ENCODE measurements at places on chromosomes 7 and 10.

DNA sequence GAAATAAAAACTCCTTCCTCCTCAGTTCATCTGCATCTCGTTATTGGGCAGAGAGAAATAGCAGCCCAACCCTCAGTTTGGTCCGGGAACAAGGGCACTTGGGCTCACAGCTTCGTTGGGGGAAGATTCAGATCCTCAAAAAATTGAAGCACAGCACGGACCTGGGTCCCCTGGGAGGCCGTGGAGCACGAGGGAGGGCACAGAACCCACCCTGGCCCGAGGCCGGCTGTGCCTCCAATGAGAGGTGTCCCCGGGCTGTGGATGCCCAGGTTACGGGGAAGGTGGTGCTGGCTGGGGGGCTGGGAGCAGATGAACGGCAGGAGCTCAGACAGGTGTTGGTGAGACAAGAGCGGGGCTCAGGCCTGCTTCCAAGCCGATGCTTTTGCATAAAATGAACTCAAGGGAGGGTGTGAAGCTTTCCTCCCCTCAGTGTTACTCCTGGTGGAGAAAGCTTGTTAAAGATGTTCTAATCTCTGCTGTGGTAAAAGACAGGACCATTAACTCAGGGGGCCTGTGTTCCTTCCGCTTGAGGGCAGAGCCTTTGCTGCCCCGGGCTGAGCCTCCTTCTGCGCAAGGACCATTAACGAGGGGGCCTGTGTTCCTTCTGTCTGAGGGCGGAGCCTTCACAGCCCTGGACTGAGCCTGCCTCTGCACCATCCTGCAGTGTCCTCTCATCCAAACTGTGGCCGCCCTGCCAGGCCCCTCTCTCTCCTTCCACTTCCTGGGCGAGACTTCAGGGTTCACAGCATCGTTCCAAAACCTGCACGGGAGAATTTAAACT lies 302.2 kb downstream of the ADARB2 start:
- no peak for DNase-seq

GRCh38 chr7:517774-518629 lies 1.6 kb downstream of the PDGFA start:
- no peak for DNase-seq

GRCh38 chr7:2107386-2108070 lies 125.2 kb downstream of the MAD1L1 start:
- DNase-seq = no peak

DNA sequence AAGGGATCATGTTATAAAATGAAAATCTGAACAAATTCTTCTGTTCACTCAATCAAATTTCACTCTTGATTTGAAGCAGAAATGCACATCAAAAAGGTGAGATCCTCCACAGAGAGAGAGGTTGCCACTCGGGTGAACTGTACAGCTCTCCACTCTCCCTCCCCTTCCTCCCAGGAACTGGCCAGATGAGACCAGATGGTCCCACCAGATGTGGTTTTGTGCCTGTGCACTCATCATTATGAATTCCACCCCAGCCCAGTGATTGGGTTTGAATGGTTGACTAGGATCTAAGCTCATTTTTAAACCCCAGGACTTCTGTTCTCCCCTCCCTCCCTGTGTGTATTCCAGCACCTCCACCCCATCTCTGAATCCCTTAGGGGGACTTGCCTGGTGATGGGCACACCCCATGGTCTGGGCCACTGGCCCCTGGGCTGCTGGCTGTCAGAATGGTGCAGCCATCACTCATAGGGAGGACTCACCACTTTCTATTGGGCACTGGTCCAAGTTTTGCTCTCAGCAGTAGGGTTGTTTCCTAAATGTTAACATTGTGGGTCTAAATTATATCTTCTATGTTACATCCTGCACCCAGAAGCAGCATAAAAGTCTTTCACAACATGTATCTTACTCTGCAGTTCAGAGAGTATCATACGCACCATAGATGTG lies 393.1 kb downstream of the TNS3 start:
- DNase-seq = no peak

DNA sequence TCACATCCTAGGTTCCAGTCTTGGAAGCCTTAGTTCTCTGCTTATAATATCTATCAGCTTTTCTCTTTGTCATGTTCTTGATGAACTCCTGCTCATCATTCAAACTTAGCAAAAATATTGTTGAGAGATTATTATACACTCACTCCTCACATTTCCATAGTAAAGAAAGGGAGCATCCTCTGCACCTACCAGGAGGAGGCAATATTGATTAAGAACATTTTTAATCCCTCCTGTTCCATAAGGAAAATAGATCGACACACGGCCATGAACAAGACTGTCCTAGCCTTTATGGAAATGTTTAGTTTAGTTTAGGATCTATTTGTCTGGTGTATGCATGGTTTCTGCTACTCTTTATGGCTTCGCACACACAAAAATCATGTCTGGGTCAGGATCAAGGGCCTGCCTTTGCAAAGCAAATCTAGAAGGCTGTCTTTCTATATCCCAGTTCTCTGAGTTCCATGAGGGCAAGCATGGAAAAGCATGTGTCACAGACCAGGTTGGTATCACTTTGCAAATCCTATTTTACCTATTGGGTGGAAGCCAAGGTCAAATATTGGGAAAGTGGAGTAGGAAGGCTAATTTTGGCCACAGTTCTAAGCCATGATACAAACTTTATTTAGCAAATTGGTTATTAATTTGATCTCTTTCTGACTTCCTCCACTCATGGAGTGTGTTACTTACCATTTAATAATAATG lies 164.4 kb downstream of the MDFIC start:
- DNase-seq = no peak

- no peak for DNase-seq
These were observed 32.7 kb upstream of the SRGN start for GRCh38 chr10:69055241-69055640.

GRCh38 chr10:79386637-79387465 lies 39.6 kb downstream of the PPIF start:
- DNase-seq = no peak

- no peak for DNase-seq
These were observed 71.8 kb downstream of the OSBPL3 start for GRCh38 chr7:24908166-24908565.

GRCh38 chr7:1393421-1393820 lies 65.8 kb downstream of the MICALL2 start:
- no peak for DNase-seq

DNA sequence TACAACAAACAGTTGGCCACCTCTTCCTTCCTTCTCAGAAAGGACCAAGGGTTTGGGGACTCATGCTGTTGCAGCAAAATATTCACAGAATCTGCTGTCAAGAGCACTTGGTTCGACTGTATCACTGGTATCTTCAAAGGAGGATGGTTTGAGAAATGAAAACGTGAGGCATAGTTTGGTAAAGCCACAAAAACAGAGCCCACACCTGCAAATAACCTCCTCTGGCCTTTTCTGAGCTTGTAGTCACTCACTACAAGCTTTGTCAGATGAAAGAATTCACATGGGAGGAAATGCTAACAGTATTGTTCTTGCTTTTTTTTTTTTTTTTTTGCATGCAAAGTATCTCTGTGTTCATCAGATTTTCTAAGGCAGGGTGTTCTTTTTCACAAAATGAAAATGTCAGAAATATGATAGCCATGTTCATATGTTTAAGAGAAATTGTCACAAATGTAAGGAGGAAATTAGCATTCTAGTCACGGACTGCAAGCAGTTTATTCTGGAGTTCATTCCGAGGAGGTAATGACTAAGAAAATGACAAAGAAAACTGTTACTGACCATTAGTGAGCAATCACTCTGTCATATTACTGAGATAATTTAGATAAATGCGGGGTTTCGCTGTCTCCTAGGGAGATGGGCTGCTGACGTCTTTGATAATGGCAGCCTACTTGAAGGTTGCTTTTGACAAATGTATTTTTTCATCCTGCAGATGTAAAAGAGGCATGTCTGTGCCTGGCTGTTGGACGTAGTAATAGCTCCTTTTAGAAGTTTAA lies 117.8 kb upstream of the MYO3A start:
- DNase-seq = no peak

DNA sequence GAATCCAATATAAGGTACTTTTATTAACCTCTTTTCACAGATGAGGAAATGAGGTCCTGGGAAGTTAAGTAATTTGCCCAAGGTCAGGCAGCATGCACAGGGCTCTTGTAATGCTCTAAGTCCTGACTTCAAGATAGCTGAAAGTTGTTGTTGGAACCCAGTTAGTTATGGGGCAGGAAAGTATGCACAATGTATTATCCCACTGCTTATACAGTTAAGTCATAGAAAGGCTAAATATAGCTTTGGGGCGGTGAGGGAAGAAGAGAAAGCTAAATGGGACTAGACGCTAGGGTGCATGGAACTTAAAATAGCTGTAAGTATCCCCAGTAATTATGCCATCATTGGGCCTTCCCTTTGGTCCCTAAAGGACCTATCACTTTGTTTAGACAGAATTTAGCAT lies 9.2 kb downstream of the GLCCI1 start:
- peak; percentile 58 for DNase-seq

- DNase-seq = no peak
These were observed 71.3 kb upstream of the DGKB start for GRCh38 chr7:14973712-14974428.

DNA sequence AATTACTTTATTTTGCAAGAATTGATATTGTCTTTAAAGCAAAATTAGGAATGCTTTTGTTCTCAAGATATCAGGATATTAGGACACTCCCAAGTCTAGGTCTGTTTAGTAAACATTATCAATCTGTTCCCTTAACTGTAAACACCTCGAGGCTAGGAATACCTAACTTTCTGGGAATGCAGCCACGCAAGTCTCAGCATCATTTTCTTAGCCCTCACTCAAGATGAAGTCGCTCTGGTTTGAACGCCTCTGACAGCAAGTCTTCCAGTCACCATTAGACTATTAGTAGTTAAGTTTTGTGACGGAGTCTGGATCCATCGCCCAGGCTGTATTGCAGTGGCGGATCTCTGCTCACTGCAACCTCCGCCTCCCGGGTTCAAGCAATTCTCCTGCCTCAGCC lies 128.0 kb upstream of the MYO3A start:
- no peak for DNase-seq

DNA sequence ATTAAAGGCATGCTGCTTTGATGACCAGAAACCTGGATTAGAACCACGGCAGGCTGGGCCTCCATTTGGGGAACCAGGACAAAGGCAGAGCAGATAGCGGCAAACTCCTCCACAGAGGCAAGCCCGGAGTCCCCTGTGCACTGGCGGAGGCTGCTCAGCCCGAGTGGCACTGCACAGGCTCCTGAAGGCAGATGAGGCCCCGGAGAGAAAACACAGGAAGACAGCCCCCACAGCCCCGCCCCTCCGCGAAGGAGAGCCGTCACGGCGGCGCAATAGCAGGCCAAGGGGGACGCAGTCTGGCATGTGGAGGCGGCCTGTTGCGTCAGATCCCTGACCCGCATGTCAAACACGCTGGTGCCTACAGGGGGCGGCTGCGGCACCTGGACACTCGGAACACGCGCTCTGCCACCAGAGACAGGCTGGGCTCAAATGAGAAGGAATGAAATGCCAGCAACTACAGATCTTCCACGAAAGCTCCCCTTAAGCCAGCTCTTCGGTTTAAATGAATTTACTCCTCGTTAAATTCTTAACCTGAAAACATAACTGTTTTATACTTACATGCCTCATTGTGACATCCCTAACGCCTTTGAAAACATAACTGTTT lies 128.5 kb downstream of the MAD1L1 start:
- DNase-seq = peak; percentile 54

GRCh38 chr7:47957156-47957555 lies 8.9 kb upstream of the PKD1L1 start:
- no peak for DNase-seq

- no peak for DNase-seq
These were observed 12.5 kb downstream of the ADD3 start for GRCh38 chr10:110020265-110020664.

DNA sequence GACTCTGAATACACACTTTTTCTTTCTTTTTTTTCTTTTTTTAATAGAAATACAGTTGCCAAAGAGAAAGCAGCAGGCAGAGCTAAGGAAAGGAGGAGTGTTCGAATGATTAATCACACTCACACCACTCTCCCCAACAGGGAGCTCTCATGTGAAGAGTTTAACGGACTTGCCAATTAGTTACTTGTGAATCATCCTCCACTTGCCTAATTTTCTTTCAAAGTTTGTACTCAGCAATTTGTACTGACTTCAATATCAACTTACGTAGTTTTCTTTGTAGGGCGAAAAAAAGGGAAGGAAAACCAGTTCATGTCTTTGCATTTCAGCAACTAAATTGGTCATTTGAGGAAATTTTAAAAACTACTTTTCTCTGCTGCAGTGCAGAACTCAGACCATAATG lies 109.2 kb downstream of the PIP4K2A start:
- no peak for DNase-seq

DNA sequence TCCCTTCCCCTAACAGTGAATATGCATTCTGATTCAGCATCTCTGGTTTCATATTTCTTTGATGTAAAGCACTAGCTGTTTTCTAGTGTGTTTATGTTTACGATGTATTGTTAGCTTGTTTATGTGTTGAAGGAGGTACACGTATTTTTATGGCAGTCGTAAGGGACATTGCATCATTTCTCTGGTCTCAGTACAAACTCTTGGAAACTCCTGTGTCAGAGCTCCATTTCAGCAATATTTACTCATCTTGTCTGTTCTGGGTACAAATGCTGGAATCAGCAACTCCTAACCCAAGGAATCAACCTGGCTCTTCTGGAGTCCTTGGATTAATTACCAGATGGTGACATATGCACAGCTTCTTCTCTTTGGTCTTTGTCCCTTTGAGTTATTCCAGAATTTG lies 270.0 kb upstream of the PLXDC2 start:
- no peak for DNase-seq

GRCh38 chr7:82469207-82469606 lies 25.6 kb upstream of the CACNA2D1 start:
- DNase-seq = no peak

GRCh38 chr7:33781796-33782195 lies 123.5 kb upstream of the BMPER start:
- DNase-seq = no peak

GRCh38 chr10:3616880-3617279 lies 168.1 kb downstream of the KLF6 start:
- no peak for DNase-seq

- no peak for DNase-seq
These were observed 140.9 kb downstream of the PTPRN2 start for GRCh38 chr7:158446706-158447105.

DNA sequence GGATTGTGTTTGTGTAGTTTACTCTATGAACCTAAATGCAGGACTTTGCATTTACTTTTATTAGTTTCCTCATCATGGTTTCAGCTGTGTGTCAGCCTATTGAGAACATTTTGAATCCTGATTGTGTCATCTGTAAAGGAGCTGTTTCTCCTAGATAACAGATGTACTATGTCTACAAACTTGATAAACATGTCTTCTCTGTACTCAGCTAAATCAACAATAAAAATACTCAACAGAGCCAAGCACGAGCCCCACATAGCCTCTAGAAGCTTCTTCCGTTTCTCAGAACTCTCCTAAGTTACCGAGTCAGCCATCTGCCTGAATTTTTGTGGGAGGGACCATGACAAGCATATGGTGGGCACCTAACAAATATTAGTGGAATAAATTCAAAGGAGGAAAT lies 234.7 kb downstream of the SKAP2 start:
- DNase-seq = no peak

DNA sequence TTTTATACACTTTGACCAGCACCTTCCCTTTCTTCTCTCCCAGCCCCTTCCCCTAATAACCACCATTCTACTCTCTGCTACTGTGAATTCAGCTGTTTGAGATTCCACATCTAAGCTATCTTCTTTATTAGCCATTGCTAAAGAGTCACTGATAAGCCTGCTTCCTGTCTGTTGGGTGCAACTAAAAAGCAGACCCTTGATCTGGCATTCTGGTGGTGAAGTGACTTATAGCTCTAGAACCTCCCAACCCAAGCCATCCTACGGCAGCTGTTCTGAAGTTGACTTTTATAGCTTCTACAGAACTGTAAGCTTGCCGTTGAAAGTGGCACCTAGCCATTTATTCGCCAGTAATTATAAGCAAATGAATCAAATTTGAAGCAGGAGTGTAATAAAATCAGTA lies 105.6 kb downstream of the AHR start:
- no peak for DNase-seq

- DNase-seq = no peak
These were observed 170.9 kb downstream of the HGF start for GRCh38 chr7:81598951-81599350.
